ENCODE measurements at places on chromosomes 5 and 9. TPM values are rescaled to one million over a fixed set of nuclear protein-coding genes. Genes with fewer than 3 reads are reported as not detected.
A peak's percentile ranks its signal among the peaks of the same experiment; 100 is the strongest.

AQP3 gene
- 14.3 TPM for total RNA-seq

CDX1 gene
- total RNA-seq, result not detected

KLF4 gene
- 62.9 TPM for total RNA-seq

CDH18 gene
- not detected for total RNA-seq

ACSL6 gene
- 1.6 TPM for total RNA-seq

GABRG2 gene
- not detected for total RNA-seq

ADGRV1 gene
- total RNA-seq, result 1.8 TPM

PCDHB5 gene
- 4.3 TPM for total RNA-seq

GRCh38 chr9:129745200-129745599 is 7.6 kb downstream of the PTGES start:
- no peak for DNase-seq

DNA sequence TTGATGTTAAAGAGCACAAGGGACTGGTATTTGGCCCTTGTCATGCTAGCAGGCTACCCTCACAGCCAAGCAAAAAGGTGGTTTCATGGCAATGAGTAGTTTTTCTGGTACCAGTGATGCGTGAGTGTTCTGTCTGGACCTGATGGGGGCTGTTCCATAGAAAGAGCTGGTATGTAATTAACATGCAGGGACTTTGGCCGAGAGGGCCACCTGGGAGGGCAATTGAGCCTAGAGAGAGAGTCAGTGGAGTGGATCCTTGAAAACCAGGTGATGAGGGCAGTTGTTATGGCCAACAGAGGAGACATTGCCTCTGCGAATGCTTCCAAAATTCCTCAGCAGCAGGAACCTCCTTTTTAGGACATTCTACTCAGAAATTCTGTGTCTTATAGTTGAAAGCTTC is 383.3 kb downstream of the PSAT1 start:
- no peak for DNase-seq

DNA sequence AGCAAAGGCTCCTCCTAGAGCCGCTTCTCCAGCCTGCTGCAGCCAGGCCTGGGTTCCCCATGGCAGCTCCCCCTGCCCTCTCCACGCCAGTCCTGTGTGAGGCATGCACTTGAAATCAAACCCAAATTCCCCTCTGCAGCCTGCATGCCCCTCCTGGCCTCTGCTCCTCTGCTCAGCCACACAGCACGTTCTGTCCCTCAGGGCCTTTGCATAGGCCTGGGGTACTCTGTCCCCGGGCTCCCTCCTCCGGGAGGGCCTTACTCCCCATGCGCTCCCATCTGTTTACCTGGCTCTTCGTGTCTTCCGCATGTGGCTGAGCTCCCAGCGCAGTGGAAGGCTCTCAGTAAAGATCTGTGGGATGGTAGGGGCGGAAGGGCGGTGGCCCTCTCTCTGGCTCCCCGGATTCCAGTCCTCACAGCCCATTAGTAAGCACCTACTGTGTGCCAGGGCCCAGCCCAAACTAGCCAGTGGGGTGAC is 203.5 kb upstream of the IER5L start:
- DNase-seq, result no peak

DNA sequence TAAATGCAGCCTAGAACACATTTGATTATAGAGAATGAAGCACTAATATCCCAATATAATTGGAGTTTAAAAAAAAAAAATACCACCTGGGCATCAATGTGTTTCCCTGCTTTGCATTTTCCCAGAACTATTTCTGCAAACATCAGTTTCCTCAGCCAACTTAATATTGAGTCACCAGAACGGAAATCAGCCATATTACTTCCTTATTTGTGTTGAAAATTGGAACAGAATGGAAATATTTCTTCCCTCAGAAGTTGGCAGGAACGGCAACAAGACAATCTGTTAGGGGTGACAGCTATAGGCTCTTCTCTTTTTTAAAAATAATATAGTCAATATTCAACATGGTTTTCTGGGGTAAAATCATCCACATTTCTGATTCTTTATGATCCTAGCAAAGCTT is 4.0 kb downstream of the MFAP3 start:
- DNase-seq, result no peak

- no peak for DNase-seq
Measured at GRCh38 chr9:22100626-22101025, 91.5 kb upstream of the CDKN2B start.

- no peak for DNase-seq
Measured at GRCh38 chr5:7394889-7395431, 978 bp upstream of the ADCY2 start.

DNA sequence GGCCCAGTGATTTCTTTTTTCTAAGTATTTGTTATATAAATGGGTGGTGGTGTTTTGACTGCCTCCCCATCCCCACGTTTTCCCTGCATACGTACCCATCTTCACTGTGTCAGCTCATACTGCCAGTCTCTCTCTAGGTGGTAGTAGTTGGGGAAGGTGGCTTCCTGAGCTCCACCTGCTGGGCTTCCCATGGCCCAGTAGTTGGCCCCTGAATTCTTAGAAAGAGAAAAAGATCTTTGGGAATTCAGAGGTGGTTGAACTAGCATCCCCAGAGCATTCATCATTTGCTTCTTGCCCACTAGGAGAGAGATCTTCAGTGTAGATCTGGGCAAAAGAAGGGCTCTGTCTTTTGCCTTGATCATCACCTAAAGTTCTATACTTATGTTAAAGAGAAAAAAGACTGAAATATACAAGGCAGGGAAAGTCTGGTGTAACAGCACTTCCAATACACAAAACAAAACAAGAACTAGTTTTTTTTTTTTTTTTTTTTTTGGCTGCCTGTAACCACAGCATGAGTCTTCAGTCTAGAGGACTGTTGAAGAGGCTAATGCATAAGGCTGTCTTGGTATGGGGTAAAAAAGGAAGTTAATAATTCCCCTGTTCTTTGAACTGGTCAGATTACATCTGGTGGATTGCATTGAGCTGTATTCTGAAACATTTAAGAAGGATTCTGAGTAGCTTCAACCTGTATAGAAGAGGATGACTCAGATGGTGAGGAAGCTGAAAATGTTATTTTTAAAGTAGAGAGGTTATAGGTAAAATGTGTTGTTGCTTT is 128.7 kb downstream of the ATG10 start:
- no peak for DNase-seq

DNA sequence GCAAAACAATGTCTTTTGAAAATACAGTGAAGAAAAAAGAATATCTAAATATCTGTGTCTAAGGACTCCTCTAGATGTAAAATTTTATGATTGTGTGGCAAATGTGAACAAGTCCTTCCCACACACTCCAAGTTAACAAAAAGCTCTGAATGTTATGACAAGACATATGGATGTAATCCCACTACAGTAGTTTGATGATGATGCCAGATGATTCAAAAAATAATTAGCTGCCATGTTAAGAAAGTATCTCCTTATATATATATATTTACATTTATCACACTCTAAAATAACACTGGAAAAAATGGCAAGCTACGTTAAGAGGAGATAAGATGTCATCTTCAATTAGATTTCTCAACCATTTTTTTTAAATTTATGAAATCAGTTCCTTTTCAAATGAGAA is 178.5 kb downstream of the NFIB start:
- DNase-seq, result no peak

- DNase-seq, result no peak
Measured at GRCh38 chr5:158943057-158943456, 156.7 kb downstream of the EBF1 start.

DNA sequence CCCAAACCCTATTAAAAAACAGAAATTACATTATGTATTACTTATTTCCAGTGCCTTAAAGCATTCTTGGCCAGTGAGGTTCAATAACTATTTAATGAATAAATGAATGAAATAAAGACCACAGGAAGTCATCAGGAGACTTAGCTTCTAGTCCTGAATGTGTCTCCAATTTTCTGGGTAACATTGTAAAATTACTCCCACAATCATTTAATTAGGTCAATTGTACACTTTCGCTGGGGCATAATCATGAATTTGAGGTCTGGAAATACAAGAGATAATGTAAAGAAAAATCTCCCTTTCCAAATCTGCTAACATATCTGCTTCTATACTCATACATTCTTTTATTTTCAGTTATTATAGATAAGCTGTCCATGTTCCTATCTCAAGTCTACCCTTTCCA is 199.2 kb downstream of the TLR4 start:
- DNase-seq, result no peak

- DNase-seq, result peak; percentile 77
Measured at GRCh38 chr5:150783422-150783928, 4.9 kb downstream of the SMIM3 start.

DNA sequence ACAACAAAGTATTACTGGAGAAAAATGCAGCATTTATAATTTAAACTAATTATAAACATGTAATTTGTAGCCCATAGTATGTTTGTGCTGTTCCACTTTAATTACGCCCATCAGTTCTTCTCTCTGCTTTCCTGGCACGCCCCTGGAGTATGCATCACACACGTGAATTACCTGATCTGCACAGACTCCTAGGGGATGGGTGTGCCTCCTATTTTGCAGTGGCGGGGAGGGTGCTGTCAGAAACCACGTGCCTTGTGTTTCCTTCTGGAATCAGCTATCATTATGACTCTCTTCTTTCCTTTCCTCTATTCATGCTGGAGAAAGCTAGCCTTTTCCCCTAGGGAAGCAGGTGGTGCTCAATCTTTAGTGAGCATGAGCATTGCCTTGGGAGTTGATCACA is 43.3 kb downstream of the RPS23 start:
- no peak for DNase-seq

DNA sequence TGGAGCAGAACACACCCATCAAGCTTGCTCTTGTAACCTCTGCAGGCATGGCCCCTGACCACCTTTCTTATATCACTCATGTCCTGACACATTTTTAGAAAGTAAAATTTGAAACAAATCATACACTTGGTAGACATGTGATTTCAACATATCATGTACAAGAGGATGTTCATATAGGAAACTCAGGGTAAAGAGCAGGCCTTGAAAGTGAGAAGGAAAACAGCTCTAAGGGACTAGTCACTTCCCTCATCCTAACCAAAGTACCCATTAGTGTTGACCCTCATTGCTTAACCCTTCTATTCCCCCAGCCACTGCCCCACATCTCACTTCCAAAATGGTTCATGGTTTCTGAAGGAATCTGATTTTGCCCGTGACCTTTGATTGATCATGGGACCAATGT is 492.4 kb upstream of the KLF4 start:
- no peak for DNase-seq

DNA sequence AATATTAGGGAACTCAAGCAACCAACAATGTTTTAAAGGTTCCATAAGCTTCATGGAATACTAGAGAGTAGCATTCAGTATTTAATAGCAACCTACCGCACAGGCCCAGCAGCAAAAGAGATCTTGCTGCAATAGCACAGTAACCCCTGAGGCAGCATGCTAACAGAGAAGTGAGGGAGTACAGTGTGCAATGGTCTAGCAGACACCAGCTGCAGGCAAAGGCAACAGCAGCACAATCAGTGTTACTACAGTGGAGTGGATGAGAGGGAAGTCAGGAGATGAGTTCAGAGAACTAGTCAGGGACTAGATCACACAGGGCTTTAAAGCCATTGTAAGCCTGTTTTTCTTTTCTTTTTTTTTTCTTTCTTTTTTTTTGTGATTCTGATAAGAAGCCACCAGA is 2.8 kb downstream of the TICAM2 start:
- no peak for DNase-seq

- DNase-seq, result no peak
Measured at GRCh38 chr9:37392272-37392671, 30.2 kb upstream of the GRHPR start.

GRCh38 chr9:114606597-114607207 is 4.4 kb upstream of the TMEM268 start:
- DNase-seq, result peak; percentile 72

DNA sequence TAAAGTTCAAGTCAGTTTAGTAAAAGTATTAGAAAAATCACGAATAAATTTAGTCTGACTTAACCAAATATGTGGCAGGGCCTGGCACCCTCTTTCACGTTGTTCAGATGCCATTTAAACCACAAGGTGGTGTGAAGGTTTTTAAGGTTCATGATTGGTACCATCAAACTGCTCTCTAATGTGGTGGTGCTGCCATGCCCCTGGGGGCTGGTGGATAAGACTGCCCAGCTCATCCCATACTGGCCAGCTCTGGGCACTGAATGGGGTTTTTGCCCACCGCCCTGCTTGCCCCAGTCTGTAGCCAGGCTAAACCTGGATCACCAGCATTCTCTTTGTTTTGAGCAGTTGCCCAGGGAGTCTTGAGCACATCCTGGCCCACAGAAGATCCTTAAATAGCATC is 159.3 kb downstream of the GABBR2 start:
- DNase-seq, result peak; percentile 23
